ENCODE measurements at places on chromosomes 13 and 19. TPM values are rescaled to one million over a fixed set of nuclear protein-coding genes. Genes with fewer than 3 reads are reported as not detected.

GRCh38 chr19:38453596-38453995 is 20.1 kb downstream of the RYR1 start:
- no peak for DNase-seq

- no peak for DNase-seq
Measured at GRCh38 chr13:97068151-97068550, 73.9 kb upstream of the OXGR1 start.

DNA sequence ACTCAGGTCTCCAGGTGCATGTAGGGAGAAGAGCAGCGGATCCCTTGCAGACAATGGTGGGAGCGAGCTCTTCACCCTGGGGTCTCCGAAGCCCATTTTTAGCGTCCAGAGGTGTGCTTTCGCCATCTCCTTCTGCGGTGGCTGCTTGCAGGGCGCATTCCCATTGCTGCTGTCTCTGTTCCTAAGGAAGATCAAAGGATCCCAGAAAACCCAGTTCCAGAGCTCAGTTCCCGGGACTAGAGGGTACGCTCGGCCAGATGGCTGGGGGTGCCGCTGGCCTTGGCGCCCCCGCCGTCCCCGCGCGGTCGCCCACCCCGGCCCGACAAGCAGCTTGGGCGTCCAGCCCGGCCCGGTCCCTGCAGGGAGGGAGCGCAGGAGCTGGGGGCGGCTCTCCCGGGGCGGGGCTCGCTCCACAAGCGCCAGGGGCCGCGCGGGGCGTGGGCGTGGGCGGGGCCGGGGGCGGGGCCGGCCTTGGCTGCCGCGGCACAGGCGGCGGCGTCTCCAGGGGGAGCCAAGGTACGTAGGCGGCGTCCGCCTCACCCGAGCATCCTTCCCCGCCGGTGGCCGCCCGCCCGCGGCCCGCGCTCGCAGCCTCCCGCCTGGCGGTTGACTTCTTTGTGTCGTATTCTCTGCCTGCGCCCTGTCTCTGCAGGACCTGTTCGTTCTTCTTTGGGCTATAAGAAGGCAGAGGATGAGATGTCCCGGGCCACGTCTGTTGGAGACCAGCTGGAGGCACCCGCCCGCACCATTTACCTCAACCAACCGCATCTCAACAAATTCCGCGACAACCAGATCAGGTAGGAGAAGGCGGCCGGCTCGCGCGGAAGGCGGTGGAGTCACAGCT is 96.8 kb downstream of the ATP8A2 start:
- no peak for DNase-seq

GRCh38 chr13:46035066-46035465 is 17.5 kb downstream of the ZC3H13 start:
- DNase-seq: no peak

DNA sequence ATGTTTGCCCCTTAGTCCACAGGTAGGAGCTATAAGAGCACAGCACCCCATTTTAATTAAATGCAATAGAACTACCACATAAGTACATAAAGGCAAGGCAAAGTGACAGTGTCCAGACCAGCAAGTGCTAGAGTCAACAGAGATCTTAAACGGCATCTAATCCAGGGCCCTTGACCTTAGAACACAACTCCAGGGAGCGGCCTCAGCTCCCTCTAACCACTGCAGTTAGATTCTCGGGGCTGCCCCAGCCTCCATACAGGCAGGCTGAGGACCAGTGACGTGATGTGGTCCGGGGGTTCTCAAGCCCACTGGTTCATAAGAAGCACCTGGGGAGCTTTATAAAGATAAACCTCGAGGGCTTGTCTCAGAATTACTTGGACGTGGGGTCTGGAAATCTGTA is 10.0 kb upstream of the ATP12A start:
- no peak for DNase-seq

- DNase-seq: no peak
Measured at GRCh38 chr13:44758630-44759383, 182.7 kb upstream of the TSC22D1 start.

- peak; percentile 70 for DNase-seq
Measured at GRCh38 chr19:12884926-12885748, 1.9 kb downstream of the KLF1 start.

DNA sequence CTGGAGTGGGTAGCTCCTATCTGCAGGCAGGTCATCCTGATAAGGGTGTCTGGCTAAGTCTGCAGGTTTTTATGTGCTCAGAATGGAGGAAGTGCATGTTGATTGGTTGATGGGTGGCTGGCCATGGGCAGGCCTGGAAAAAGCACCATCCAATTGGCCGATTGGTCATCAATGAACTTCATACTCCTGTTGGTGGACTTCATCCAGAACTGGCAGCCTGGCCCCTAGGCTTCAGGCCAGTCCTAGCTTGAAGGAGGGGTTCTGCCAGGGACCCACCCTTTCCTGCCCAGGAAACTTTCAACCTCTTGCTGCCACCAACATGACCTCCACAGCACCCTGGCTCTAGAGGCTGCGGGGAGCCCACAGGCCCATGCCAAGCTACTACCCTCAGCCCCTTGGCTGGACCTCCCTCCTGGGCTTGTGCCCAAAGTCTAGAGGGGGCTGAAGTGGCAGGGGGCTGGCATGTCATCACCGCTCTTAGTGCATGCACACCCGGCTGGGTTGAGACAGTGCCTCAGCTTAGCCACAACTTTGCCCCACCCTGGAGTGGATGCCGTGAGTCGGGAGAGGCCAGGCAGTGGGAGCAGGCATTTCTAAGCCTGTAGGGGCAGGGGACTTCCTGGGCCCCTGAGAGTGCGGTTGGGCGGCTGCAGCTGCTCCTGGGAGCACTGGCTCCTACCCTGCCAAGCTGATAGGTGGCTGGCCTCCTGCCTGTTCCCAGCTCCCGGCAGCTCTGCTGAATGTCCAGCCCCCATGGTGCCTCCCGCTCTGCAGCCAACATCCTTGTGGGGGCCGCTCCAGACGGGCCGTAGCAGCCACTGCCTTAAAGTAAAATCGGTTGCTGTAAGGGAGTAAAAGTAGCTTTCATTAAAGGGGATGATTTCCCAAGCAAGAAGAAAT is 13.2 kb downstream of the DNAJC15 start:
- no peak for DNase-seq

DNA sequence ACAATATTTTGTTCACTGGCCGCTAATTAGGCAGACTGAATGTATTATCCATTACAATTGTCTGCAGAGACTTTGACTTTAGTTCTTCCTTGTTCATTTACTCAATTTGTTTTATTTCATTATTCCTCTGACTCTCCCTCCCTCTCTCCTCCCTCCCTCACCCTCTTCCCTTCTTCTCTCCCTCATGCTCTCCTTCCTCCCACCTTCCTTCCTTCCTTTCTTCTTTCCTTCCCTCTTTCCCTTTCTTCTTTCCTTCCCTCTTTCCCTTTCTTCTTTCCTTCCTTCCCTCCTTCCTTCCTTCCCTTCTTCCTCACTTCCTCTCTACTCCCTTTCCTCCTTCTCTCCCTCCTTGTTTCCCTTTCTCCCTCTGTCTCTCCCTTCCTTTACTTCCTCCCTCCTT is 1591.0 kb upstream of the SLC10A2 start:
- no peak for DNase-seq

- DNase-seq: peak; percentile 79
Measured at GRCh38 chr13:97124915-97125809, 97.0 kb upstream of the MBNL2 start.

The APC2 gene
- not detected for total RNA-seq

The KIR2DL3 gene
- total RNA-seq: not detected

The GRIN2D gene
- total RNA-seq: 0.46 TPM

The CGB1 gene
- not detected for total RNA-seq

The NXNL1 gene
- total RNA-seq: not detected

The CCL25 gene
- not detected for total RNA-seq

The LGI4 gene
- 7.8 TPM for total RNA-seq
